Neural crest cell (in vitro differentiated cells): ENCODE measurements at places on chromosomes 3 and 15. TPM values are rescaled to one million over a fixed set of nuclear protein-coding genes. Genes with fewer than 3 reads are reported as not detected.
A peak's percentile ranks its signal among the peaks of the same experiment; 100 is the strongest.

DNA sequence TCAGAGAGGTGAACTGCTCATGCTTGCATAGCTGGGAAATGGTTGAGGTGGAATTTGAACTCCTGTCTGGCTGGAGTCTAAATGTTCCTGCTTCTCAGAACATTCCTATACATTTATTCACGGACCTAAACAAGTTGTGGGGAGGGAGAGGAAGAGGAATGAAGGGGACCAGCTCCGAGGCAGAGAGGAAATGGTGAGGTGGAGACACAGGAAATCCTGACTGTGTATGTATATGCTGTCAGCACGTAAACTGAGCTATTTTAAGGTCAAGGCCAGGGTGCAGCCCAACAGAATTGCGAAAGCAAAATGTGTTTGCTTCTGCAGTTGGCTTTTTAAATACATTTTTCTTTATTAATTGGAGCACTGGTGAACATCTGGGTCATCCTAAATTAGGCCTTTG is 74.1 kb upstream of the POMGNT2 start:
- peaks cover 16% of the 10 kb centered on the region for H3K4me1 ChIP-seq
- no peaks in the 10 kb centered on the region for H3K27me3 ChIP-seq
- no peaks in the 10 kb centered on the region for H3K36me3 ChIP-seq
- no peak overlapping the region for H3K27ac ChIP-seq

DNA sequence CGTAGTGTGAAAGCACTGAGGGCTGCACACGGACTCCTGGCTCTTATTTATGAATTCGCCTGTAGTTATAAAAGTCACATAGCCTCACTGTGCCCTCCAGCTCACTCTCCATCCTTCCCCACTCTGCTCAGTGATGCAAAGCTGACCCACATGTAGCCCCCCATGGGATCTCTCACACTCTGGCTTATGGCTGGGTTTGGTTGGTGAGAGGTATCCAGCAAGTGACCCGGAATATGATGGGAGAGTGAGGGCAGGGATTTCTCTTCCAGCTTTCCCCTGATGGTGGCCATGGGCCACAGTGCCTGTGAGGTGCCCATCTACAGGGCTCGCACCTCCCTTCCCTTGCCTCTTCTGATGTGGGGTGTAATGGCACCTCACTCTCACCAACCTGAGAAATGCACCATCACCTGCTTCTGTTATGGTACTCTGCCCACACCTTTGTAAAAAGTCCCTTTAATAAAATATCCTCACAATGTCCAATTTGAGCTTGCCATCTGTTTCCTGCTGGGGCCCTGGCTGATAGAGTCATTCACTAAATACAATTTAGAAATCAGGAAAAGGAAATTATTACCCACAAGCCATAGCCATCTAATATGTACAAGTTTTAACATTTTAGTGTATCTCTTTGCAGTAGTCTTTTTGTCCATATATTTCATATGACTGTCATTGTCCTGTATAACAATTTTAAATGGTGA is 93.6 kb downstream of the SCN11A start:
- H3K27me3 ChIP-seq = no peaks in the 10 kb centered on the region
- DNase-seq = no peak
- no peak overlapping the region for H3K27ac ChIP-seq
- H3K36me3 ChIP-seq = no peaks in the 10 kb centered on the region
- no peaks in the 10 kb centered on the region for H3K4me1 ChIP-seq

The TUSC7 gene
- total RNA-seq = not detected in 2 replicates

DNA sequence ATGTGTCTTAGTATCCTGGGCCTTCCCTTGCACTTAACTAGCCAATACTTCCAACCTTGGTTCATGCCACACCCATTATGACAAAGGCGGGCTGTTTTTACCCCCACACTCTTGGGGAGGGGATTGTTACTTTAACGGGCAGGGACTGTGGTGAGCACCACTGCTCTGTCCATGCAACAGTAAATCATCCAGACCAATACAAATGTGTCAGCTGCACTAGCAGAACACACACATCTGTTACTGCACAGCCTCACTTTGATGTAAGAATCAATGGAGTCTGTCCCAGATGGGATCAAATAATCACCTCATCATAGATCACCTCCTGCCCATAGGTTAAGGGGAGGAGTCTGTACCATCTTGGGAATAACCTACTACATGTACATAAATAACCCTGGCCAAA is 58.1 kb downstream of the NPAP1 start:
- H3K4me1 ChIP-seq = no peaks in the 10 kb centered on the region
- DNase-seq = no peak
- no peak overlapping the region for H3K27ac ChIP-seq
- no peaks in the 10 kb centered on the region for H3K27me3 ChIP-seq
- no peak overlapping the region for H3K4me3 ChIP-seq

The MEIS2 gene
- 58.5 and 59.5 TPM in 2 replicates for total RNA-seq

GRCh38 chr15:81303244-81304225 is 20.4 kb downstream of the STARD5 start:
- DNase-seq = no peak
- H3K27me3 ChIP-seq = no peaks in the 10 kb centered on the region
- H3K27ac ChIP-seq = peak overlapping the region; percentile 97
- no peak overlapping the region for H3K4me3 ChIP-seq
- peaks cover 17% of the 10 kb centered on the region for H3K4me1 ChIP-seq

DNA sequence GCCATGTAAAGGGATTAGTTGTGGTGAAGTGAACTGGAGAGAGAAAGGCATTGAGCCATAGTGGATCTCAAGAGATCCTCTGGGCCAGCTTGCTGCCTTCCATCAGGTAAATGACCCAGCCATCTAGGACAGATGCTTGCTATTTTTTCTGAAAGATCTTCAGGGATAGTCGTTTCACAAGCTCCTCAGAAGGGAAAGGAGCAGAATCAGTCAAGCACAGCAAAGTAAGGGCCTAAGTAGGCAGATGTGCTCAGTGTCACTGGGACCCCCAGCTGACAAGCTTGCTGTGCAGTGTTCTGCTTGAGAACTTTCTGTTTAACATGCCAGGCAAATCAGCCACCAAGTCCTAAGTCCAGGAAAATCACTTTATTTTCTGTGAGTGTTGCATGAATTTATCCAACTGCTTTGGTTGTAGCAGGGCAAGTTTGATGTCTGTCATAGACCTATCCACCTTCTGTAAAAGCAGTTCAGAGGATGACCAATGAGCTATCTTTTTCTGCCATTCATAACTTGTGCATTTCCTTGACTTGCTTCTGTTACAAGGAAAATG is 319.8 kb downstream of the IL5RA start:
- H3K36me3 ChIP-seq = no peaks in the 10 kb centered on the region
- no peaks in the 10 kb centered on the region for H3K27me3 ChIP-seq
- H3K4me1 ChIP-seq = no peaks in the 10 kb centered on the region
- no peak overlapping the region for H3K4me3 ChIP-seq

DNA sequence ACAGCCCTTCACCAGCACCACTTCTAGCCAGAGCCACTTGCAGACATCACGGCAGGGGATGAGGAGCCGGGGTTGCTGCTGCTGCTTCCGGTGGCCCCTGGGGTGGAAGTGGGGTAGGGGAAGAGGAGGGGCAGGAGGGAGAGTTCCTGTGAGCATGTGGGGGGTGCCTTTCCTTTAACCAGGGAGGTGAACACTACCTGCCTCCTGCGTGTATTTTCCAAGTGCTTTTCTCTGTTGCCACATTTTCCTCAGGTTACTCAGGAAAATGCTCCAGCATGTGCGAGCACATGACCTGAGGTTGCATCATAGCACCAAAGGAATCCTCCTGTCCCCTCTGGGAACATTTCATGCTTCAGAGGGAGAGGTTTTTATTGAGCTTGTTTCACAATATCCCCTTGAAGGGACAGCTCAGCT is 12.2 kb upstream of the SACM1L start:
- H3K36me3 ChIP-seq = peaks cover 11% of the 10 kb centered on the region
- peak overlapping the region; percentile 11 for H3K27ac ChIP-seq
- no peak for DNase-seq

DNA sequence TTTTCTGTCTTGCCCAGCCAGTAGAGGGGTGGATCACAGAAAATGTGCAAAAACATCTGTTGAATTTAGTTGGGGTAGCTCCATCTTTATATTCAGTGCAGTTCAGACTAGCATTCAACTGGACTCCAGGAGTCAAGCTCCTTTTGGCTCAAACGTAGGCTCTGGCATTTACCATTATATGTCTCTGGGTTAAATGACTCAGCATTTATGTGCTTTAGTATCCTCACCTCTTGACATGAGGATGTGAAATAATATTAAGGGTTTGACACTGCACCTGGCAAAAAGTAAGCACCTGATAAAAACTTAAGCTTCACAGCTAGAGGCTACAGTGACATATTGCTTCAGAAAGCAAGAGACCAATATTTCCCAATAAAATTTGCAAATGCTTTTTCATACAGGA is 14.8 kb downstream of the PRC1 start:
- H3K36me3 ChIP-seq = peaks cover 25% of the 10 kb centered on the region
- H3K4me3 ChIP-seq = no peak overlapping the region
- H3K4me1 ChIP-seq = no peaks in the 10 kb centered on the region
- no peak overlapping the region for H3K27ac ChIP-seq

GRCh38 chr3:76841747-76842146 is 198.2 kb upstream of the ROBO2 start:
- H3K36me3 ChIP-seq = peaks cover 6% of the 10 kb centered on the region
- H3K4me1 ChIP-seq = no peaks in the 10 kb centered on the region
- no peak overlapping the region for H3K27ac ChIP-seq
- H3K4me3 ChIP-seq = no peak overlapping the region

The CD86 gene
- not detected in 2 replicates for total RNA-seq
